ENCODE measurements at places on chromosomes 1 and 21.

- DNase-seq, result peak; percentile 82
- no peak overlapping the region for H3K4me3 ChIP-seq
- H3K27ac ChIP-seq, result peak overlapping the region; percentile 99
- peaks cover 10% of the 10 kb centered on the region for H3K4me1 ChIP-seq
- H3K36me3 ChIP-seq, result no peaks in the 10 kb centered on the region
- no peaks in the 10 kb centered on the region for H3K27me3 ChIP-seq
Measured at GRCh38 chr1:178684542-178685000, 40.5 kb upstream of the RALGPS2 start.

GRCh38 chr21:41653954-41654491 lies 112.8 kb downstream of the RIPK4 start:
- no peak for DNase-seq
- no peaks in the 10 kb centered on the region for H3K27me3 ChIP-seq
- H3K36me3 ChIP-seq, result no peaks in the 10 kb centered on the region
- H3K4me3 ChIP-seq, result no peak overlapping the region
- H3K27ac ChIP-seq, result no peak overlapping the region

DNA sequence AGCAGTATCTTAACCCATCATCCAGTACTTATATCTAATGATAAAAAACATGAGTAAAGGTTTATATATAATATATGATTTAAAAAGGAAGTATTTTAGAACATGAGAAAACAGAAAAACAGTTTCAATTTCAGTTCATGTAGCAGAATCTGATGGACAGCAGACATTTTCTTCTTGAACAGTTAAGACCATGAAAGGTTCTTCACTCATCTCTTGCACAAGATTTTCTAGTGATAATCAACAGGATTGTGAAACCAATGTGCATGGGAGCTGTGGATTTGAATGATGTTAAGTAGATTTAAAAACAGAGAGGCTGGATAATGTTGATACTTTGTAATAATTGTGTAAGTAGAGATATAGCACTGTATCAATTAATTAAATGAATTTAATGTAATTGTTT lies 1297.6 kb downstream of the BRINP3 start:
- no peak overlapping the region for H3K27ac ChIP-seq
- H3K4me3 ChIP-seq, result no peak overlapping the region
- H3K4me1 ChIP-seq, result no peaks in the 10 kb centered on the region
- H3K36me3 ChIP-seq, result no peaks in the 10 kb centered on the region

DNA sequence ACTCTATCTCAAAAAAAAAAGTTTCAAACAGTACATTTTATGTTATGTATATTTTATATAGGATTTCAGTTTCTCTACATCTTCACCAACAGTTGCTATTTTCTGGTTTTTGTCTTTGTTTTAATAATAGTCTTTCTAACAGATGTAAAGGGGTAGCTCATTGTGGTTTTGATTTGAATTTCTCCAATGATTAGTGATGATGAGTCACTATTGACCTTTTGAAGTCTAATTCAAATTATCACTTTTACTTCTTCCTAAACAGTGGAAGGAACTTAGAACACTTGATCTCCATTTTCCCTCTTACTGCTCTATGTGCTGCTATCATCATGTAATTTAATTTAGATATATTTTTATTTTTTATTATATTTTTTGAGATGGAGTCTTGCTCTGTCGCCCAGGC lies 31.7 kb upstream of the SHCBP1L start:
- no peaks in the 10 kb centered on the region for H3K36me3 ChIP-seq
- H3K4me3 ChIP-seq, result no peak overlapping the region
- DNase-seq, result no peak
- H3K27me3 ChIP-seq, result no peaks in the 10 kb centered on the region
- no peak overlapping the region for H3K27ac ChIP-seq

- H3K27ac ChIP-seq, result peak overlapping the region; percentile 68
- H3K4me1 ChIP-seq, result peaks cover 5% of the 10 kb centered on the region
- peaks cover 91% of the 10 kb centered on the region for H3K36me3 ChIP-seq
- H3K27me3 ChIP-seq, result no peaks in the 10 kb centered on the region
- DNase-seq, result peak; percentile 90
Measured at GRCh38 chr1:91725989-91726721, 159.8 kb downstream of the TGFBR3 start.

DNA sequence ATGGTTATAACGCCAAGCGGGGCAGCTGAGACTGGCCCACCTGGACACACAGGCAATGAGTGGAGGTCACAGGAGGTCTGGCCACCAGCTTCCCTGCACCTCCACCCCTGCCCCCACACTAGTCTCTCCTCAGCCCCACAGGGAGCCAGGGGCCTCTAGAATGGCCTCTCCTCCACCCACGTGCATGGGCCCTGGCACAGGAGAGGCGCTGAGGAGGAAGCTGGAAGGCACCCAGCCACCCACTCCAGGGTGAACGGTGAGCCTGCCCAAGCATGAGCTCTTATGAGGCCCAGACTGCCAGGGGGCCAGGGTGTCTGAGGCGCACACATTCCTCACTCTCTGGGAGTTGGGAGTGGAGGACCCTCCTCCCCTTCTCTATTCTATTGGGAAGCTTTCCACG lies 22.2 kb downstream of the LRP8 start:
- no peak overlapping the region for H3K4me3 ChIP-seq
- DNase-seq, result no peak
- no peaks in the 10 kb centered on the region for H3K27me3 ChIP-seq
- no peaks in the 10 kb centered on the region for H3K36me3 ChIP-seq
- no peak overlapping the region for H3K27ac ChIP-seq

DNA sequence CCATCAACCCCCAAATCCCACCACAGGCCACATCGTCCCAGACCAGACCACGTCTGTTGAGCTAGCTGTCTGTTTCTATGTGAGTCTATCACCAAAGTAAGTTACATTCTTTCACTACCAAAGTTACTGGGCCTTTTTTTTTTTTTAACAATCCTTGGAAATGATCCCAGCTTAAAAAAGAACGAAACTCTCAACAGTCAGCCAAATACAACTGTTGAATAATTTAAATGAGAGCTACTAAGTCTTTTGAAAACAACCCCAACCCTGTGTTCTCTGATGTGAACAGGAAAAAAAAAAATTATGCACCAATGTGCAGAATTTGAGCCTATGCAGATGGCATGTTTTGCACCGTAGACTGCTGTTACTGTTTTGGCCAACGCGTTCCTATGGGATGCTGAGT lies 134.0 kb upstream of the ETS2 start:
- peaks cover 17% of the 10 kb centered on the region for H3K27me3 ChIP-seq
- DNase-seq, result no peak
- H3K27ac ChIP-seq, result no peak overlapping the region
- no peaks in the 10 kb centered on the region for H3K36me3 ChIP-seq
- H3K4me1 ChIP-seq, result peaks cover 1% of the 10 kb centered on the region
- H3K4me3 ChIP-seq, result no peak overlapping the region

GRCh38 chr1:30189818-30190500 lies 533.4 kb downstream of the MATN1 start:
- peaks cover 34% of the 10 kb centered on the region for H3K27me3 ChIP-seq
- H3K4me1 ChIP-seq, result no peaks in the 10 kb centered on the region

- no peaks in the 10 kb centered on the region for H3K4me1 ChIP-seq
- DNase-seq, result no peak
- H3K36me3 ChIP-seq, result no peaks in the 10 kb centered on the region
- H3K4me3 ChIP-seq, result no peak overlapping the region
- peaks cover 20% of the 10 kb centered on the region for H3K27me3 ChIP-seq
- H3K27ac ChIP-seq, result no peak overlapping the region
Measured at GRCh38 chr1:119686661-119687060, 25.1 kb upstream of the PHGDH start.

DNA sequence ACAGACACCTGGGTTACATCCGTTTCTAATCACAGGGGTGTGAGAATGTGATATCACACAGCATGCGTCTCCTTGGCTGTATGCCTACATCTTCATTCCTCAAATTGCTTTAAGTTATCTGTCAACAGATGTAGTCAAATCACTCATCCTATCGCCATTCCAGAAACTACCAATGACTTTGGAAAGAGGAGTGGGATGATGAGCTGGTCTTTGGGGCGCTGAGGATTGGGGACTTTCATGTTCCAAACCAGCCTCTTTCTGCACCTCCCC lies 104.8 kb downstream of the NAV1 start:
- H3K4me3 ChIP-seq, result no peak overlapping the region
- H3K36me3 ChIP-seq, result peaks cover 15% of the 10 kb centered on the region
- H3K27ac ChIP-seq, result no peak overlapping the region
- H3K27me3 ChIP-seq, result no peaks in the 10 kb centered on the region

DNA sequence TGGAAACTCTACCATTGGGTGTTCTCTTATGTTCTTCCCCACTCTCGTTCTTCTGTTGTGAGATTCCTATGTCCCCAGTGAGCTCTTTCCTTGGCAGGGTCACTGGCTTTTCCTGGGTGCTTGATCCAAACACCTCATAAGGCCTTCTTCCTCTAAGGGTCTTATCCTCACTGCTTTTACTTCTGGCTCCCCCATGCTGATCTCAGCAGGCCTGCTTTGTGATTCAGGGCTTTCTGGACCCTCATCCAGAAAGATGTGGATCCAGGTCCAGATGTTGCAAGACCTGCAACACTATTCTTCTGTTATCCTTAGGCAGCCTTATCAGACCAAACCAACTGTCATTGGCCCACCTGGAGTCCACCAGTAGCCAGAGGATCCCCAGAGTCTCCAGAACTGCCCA lies 11.2 kb upstream of the MYOG start:
- no peak for DNase-seq
- H3K27ac ChIP-seq, result no peak overlapping the region
- no peaks in the 10 kb centered on the region for H3K36me3 ChIP-seq
- H3K27me3 ChIP-seq, result peaks cover 52% of the 10 kb centered on the region
- H3K4me1 ChIP-seq, result no peaks in the 10 kb centered on the region

DNA sequence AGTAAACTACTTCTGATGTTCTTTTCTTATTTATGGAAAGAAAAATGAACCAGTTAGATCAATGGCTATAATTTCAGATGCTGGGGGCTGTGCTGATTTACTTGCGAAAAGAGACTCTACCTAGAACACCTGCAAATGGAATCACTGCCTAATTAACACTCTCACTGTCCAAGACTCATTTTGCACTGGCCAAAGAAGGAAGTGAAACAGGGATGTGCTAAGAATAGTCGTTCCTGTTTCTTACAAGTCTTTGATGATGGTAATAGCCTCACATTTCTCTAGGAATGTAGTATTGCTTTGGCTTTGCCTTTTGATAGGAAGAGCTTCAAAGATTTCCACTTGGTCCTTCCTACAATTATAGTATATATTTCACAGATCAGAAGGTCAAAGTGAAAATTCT lies 12.7 kb upstream of the TSNAX start:
- no peaks in the 10 kb centered on the region for H3K27me3 ChIP-seq
- H3K4me3 ChIP-seq, result no peak overlapping the region
- H3K36me3 ChIP-seq, result no peaks in the 10 kb centered on the region
- no peak for DNase-seq

GRCh38 chr1:117633423-117633822 lies 27.6 kb downstream of the TENT5C start:
- no peaks in the 10 kb centered on the region for H3K4me1 ChIP-seq
- H3K36me3 ChIP-seq, result no peaks in the 10 kb centered on the region
- no peak for DNase-seq
- peaks cover 28% of the 10 kb centered on the region for H3K27me3 ChIP-seq
- H3K4me3 ChIP-seq, result no peak overlapping the region

- peaks cover 80% of the 10 kb centered on the region for H3K27me3 ChIP-seq
- no peak overlapping the region for H3K27ac ChIP-seq
- DNase-seq, result peak; percentile 71
- H3K4me3 ChIP-seq, result no peak overlapping the region
Measured at GRCh38 chr1:46477153-46477929, 12.3 kb upstream of the DMBX1 start.
